NCI-H1417 treated with DMSO at 0.1 percent for 48 hours (cell line): ENCODE measurements at places on chromosomes 6 and 20.
A peak's percentile ranks its signal among the peaks of the same experiment; 100 is the strongest.

- DNase-seq = no peak
Measured at GRCh38 chr20:59145924-59146779, 17.5 kb upstream of the ZNF831 start.

- no peak for DNase-seq
Measured at GRCh38 chr20:1949347-1950100, 44.3 kb downstream of the PDYN start.

DNA sequence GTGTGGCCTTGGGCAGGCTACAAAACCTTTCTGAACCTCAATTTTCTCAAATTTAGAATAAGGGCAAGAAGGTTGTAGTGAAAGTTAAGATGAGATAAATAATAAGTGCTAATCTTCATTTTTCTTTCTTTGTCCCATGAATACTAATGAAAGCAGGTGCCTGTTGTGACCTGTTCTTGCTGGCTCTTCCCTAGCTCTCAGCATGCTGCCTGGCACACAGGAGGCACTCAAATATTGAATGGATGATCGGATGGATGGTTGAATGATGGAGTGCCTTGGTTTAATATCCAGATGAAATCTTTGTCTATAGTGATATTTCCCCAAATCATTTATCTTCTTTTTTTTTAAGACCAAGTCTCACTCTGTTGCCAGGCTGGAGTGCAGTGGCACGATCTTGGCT, 15.0 kb downstream of the PBOV1 start:
- no peak for DNase-seq

DNA sequence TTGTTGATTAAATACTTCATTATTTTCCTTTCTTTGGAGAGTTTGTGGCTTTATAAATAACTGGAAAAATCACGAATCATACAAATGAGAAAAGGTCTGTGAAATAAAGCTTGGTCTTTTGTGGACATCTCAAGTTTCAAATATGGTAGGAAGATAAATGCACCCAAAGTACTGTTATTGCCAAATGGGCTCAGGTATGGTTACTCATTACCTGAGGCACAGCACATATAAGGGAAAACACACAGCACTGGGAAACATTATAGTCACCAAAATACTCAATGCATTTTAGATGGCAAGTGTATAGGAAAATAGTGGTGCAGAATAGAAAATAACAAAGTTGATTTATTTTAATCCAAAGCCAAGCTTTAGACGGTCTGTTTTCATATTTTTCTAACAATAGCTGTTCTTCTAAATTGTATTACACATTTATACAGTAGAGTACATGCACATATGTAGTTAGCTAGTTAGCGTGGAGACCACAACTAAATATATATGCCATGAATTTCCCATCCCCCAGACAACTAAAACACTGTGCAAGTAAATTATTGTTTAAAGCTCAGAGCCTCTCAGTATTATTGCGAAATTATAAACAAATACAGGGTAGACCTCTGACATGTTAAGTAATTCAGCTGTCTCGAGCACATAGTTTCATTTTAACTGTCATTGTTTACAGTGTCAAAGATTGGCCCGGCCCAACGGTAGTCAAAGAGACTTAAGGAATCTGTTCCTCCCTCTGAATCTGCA, 336.0 kb downstream of the SYNE1 start:
- no peak for DNase-seq

- DNase-seq = no peak
Measured at GRCh38 chr6:87279196-87279595, 43.2 kb upstream of the SMIM8 start.

DNA sequence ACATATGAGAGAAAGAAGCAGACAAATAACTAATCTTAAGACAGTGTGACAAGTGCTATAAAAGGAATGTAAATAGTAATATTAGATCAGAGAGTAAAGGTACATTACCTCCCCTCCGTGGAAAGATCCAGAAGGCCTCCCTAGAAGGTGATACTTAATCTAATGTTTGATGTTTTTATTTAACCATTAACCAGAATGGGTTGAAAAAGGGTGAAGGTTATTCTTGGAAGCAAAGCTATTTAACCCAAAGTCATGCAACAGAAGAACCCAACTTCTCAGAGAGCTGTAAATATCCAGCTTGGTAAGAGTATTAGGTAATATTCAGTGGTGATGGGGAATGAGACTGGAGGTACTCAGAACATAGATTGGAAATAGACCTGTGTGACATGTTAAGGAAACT, 68.0 kb upstream of the HIVEP1 start:
- DNase-seq = no peak

DNA sequence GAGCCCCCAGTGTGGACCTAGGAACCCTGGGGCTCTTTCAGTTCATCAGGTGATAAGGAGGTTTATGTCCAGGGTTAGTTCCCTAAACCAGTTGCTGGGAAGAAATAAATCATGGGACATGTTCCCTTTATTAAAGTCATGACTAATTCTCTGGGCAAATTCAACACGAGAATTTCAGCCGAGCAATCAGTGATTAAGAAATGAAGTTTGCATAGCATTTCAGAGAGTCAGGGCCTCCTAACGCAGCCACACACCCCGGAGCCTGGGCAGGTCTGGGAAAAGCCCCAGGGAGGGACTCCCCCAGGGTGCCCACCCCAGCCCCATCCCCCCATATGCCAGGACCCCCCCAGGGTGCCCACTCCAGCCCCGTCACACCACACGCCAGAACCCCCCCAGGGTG, 20.1 kb downstream of the SLCO4A1 start:
- DNase-seq = no peak

DNA sequence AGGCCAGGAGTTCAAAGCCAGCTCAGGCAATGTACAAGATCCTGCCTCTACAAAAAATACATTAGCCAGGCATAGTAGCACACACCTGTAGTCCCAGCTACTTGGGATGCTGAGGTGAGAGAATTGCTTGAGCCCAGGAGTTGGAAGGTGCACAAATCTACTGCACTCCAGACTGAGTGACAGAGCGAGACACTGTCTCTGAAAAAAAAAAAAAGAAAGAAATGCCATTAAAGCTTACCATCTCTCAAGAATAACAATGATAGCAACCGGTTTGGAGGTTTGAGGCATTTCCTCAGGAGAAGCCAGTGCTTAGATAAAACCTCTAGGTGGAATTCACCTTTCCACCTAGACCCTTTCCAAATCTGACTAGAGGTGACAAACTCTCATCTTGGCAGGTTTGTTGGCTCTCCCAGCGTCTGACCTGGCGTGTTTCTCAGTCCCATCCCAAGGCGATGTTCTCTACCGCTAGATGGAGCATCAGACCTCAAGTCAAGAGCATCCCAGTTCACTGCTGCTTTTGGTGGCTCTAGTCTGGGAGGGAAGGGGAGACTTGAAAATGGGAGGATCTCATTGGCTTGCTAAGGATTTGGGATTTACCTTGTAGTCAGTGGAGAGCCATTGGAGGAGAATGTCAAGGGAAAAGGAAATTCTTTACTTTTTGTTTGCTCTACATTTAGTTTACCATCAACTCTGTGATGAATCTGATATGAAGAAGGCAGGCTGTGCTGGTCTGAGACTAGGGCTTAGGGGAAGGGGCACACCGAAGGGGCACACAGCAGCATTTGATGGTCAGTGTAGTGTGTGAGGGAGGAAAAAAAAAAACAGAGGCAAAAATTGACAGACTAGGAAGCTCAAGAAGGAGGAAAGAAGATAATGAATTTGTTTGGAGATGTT, 67.9 kb downstream of the NCOA7 start:
- no peak for DNase-seq

- no peak for DNase-seq
Measured at GRCh38 chr6:1946583-1946982, 298.8 kb downstream of the GMDS start.

DNA sequence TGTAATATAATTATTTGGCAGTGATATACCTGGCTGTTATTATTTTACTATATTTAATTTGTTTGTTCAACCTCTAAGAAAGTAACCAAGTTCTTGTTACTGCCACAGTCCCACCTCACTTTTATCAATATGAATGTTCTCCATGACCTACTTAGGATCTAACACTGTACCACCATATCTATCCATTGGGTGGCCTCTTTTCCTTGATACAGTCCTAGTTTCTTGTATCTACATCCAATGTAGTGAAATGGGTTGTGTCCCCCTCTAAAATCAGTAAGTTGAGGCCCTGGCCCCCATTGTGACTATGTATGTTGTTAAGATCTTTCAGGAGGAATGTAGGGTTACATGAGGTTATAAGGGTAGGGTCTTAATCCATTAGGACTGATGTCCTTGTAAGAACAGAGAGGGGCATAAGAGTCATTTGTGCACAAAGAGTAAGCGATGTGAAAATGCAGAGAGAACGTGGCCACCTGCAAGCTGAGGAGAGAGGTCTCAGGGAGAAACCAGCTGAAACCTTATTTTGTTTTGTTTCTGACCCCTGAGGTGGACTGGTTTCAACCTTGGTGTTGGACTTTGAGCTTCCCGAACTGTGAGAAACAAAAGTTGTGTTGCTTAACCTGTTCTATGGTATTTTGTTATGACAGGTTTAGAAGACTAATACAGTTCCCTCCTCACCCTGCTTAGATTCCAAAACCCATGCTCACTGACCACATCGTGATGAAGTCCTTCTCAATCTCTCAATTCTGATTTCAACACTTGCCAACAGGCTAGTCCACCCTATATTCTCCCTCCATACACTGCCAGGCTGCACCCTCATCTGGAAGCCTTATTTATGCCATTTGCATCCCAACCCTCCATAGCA, 387.3 kb upstream of the EPHA7 start:
- DNase-seq = no peak

DNA sequence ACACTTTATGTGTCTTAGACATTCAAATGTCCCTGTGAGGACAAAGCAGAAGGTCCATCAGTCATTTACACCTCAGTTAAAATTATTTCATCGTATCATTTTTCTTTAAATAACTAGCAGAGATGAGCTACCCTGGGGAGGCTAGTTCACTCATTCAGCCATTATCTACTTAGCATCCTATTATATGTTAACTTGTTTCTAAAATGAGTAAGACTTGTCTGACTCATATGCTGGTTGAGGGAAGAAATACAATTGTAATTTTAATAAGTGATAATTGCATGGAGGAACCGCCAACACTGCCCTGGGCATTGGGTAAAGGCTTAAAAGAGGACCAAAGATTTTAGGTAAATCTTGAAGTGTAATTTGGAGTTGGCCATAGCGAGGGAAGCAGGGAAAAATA, 12.4 kb upstream of the PTPRK start:
- DNase-seq = no peak

- no peak for DNase-seq
Measured at GRCh38 chr20:49315580-49315979, 37.7 kb upstream of the ZNFX1 start.

DNA sequence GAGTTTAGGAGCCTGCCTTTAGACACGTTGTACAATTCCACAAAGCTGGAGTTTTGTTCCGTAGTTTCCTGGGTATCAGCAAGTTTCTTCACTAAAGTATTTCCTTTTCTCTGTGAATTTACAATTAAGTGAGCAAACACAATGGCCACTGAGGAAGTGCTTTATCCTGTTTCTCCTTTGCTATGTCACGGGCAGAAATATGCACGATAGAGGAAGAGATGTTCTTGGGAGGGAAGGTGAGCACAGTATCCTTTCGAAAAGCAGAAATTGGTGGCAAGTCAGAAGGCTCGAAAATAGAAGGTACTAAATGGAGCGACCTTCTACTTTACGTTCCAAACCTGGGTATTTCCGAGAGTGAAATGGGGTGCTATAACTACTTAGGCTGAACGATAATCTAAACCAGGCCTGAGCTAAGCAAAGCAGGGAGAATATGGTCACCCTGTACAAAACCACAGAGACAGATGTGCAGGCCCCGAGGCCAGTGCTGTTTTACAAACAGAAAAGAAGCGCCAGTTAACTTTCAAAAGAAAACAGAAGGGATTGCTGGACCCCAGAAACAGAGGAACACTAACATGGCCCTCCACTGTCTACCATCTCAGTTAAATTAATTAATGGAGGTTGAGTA, 259.6 kb downstream of the TBC1D7 start:
- no peak for DNase-seq

- DNase-seq = peak; percentile 59
Measured at GRCh38 chr6:4134841-4135664, at the start of gene ECI2. ECI2 (minus strand) TSS chr6:4135575; CDS start chr6:4135560, 15 bp downstream.

GRCh38 chr6:17904491-17905120, 82.8 kb downstream of the KIF13A start:
- DNase-seq = no peak

DNA sequence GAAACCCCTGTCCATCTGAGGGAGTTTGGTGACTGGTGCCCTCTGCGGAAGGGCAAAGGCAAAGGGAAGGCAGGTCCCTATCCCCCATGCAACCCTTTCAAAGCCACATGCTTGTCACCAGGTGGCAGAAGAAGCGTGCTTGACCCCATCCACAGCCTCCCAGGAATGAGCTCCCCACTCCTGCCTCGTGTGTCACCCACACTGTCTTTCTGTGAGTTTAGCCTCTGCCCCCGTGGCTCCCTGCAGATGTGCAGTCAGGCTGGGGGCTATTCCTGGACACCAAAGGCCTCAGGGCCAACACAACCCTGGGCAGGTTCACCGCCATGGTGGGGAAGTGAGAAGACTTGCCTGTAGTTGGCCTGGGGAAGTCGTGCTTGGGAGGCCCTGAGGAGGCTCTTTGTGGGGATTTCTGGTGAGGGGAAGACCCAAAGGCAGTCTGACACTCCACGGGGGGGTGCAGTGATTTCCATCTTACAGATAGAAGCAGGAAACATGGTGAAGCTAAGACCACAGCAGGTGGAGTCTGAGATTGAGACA, 16.6 kb upstream of the PCMTD2 start:
- DNase-seq = no peak

- no peak for DNase-seq
Measured at GRCh38 chr6:139380168-139380567, 5.7 kb upstream of the CITED2 start.

DNA sequence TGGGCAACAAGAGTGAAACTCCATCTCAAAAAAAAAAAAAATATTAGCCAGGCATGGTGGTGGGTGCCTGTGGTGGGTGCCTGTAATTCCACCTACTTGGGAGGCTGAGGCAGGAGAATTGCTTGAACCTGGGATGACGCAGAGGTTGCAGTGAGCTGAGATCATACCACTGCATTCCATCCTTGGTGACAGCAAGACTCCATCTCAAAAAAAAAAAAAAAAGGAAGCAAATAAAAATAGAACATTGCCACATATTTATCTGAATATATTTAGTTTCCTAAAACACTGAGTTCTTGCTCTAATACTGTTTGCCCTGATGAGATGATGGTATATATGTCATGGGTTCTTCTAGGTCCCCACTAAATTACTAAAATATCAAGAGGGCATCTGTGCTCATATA, 28.4 kb downstream of the CASP8AP2 start:
- no peak for DNase-seq

- no peak for DNase-seq
Measured at GRCh38 chr6:149319422-149319821, 1.9 kb downstream of the TAB2 start.

- DNase-seq = peak; percentile 80
Measured at GRCh38 chr6:145420599-145420998, 314.7 kb downstream of the EPM2A start.

- no peak for DNase-seq
Measured at GRCh38 chr6:37551446-37551845, 51.8 kb upstream of the CCDC167 start.
